GDM1 (cell line): ENCODE measurements at places on chromosomes 1 and 21.

GRCh38 chr1:25820247-25821111 lies 725 bp downstream of the MTFR1L start:
- DNase-seq, result peak; percentile 35

GRCh38 chr21:42039911-42040351 lies 29.8 kb upstream of the ZBTB21 start:
- DNase-seq, result no peak

GRCh38 chr1:54111624-54112023 lies 41.2 kb downstream of the CDCP2 start:
- no peak for DNase-seq

DNA sequence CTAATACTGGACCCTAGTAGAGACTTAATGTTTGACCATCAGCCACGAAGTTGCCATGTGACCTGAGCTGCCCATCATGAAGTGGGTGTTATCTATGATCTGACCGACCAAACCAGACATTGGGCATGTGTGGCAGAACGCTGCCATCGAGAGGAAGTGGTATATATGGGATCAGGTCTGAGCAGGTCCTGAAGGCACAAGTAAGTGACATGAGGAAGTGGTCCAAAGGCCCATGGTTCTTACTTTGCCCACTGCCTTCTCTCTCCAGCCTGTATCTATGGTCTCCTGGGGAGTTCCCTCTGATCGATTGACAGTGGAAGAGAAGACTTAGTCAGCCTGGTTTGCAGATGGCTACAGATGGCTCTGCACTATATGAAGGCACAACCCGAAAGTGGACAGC lies 7.9 kb downstream of the SPSB1 start:
- DNase-seq, result peak; percentile 19

- no peak for DNase-seq
Observed at GRCh38 chr1:169949139-169949538, 55.4 kb upstream of the SCYL3 start.

DNA sequence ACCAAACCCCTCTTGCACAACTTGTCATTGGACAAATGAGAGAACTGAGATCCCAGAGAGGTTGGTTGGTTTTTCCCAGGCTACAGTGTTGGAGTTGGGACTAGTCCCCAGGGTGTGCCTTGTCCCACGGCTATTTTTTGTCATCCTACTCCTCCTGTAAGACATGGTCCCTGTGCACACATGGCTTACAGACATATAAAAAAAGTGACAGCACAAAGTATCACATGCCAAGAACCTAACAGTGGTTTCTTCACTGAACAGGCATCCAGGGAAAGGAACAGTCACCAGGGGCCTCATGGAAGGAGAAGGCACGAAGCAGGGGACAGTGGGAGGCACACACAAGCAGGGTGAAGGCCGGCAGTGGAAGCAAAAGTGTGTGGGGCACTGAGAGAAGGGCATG lies 36.5 kb downstream of the SERBP1 start:
- DNase-seq, result no peak

DNA sequence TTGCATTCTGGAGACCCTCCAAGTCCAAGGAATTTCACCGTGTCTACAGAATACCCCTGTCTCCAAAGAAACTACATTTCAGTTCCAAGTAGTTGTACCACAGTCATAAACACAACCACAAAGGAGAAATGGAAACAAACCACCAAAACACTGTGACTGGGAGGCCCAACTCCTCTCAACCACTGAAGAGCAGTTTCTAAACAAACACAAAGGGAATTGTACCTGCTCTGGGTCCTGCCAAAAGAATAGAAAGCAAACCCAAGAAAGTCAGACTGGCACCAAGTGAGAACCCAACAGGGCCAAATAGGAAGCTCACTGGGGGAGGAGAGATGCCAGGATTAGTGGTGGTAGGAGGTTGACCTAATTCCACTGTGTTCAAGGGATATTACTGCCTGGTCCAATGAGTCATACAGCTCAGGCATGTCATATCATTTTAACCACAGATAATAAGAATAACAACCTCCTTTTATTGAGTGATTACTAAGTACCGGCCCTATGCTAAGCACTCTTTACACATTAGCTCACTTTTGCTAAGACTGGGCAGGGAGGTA lies 123.9 kb upstream of the PPP2R5A start:
- DNase-seq, result peak; percentile 40

GRCh38 chr1:113567427-113567826 lies 177.1 kb downstream of the MAGI3 start:
- no peak for DNase-seq

- no peak for DNase-seq
Observed at GRCh38 chr1:2354511-2355372, 36.6 kb downstream of the MORN1 start.

DNA sequence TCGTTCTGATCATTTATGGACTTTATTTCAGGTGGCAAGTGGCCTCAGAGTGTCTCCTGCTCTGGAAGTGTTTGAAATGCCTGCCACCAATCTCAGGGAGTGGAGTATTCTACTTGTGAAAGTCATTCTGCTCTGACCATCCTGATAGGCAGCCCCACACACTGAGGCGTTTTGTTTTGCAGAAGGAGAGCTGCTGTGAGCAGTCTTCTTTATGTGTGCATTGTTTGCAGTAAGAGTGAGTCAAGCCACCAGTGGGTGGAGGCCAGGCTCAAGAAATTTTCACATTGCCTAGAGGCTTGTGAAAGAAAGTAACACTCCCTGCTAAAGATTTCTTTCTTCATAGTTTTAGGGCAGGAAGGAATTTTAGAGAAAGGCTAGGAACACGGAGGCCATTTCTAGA lies 204.4 kb downstream of the SLC35F3 start:
- DNase-seq, result no peak
